Thyroid gland (tissue), 4 donors: ENCODE measurements at places on chromosomes 2 and 18. TPM values are rescaled to one million over a fixed set of nuclear protein-coding genes. Genes with fewer than 3 reads are reported as not detected.
A peak's percentile ranks its signal among the peaks of the same experiment; 100 is the strongest.

The TUBA3E gene
- not detected for total RNA-seq

The GPR35 gene
- total RNA-seq, result 1.3 TPM

The UGT1A8 gene
- not detected for total RNA-seq

DNA sequence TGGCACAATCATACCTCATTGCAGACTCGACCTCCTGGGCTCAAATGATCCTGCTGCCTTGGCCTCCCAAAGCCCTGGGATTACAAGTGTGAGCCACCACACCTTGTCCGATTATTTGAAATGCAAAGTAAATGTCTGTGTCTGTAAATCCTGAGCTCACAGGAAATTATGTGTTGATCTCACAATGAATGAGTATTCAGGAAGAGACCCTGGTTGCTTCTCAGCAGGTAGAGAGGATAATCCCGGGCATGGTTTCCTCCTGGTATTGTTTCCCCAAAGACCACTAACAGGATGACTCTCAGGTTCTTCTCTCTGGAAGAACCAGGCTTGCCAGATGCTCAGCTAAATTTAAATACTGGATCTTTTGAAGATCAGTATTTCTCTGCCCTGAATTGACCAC is 147.6 kb downstream of the LDLRAD4 start:
- peaks cover 21% of the 10 kb centered on the region for H3K4me1 ChIP-seq
- DNase-seq, result no peak
- no peak overlapping the region for H3K27ac ChIP-seq
- no peak overlapping the region for H3K4me3 ChIP-seq
- no peaks in the 10 kb centered on the region for H3K27me3 ChIP-seq
- no peaks in the 10 kb centered on the region for H3K36me3 ChIP-seq

The HOXD3 gene
- total RNA-seq, result 3.2 TPM

GRCh38 chr2:164920430-164920829 is 34.9 kb downstream of the SLC38A11 start:
- no peak overlapping the region for H3K4me3 ChIP-seq
- H3K36me3 ChIP-seq, result no peaks in the 10 kb centered on the region
- H3K4me1 ChIP-seq, result no peaks in the 10 kb centered on the region
- no peak for DNase-seq

DNA sequence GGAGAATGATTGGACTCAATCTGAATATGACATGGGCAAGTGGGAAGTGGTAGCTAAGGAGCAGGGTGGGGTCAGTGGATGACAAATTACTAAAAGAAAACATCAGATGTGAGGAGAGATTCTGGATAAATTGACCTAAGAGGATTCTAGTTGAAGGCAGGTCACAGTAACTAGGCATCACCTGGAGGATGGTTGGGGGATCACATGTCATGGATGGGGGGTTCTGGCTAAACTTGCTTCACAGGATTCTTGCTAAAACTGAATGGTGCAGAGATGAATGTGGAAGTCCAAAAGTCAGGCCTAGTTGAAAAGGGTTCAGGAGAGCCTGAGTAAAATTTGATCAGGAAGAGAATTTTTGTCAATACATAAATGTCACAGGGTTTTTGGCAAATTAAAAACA is 18.3 kb downstream of the CLHC1 start:
- DNase-seq, result no peak
- peaks cover 2% of the 10 kb centered on the region for H3K4me1 ChIP-seq
- no peaks in the 10 kb centered on the region for H3K27me3 ChIP-seq
- H3K36me3 ChIP-seq, result no peaks in the 10 kb centered on the region
- no peak overlapping the region for H3K4me3 ChIP-seq

GRCh38 chr2:35503738-35504199 is 851.8 kb upstream of the CRIM1 start:
- no peaks in the 10 kb centered on the region for H3K4me1 ChIP-seq
- H3K27ac ChIP-seq, result no peak overlapping the region
- H3K27me3 ChIP-seq, result no peaks in the 10 kb centered on the region
- H3K36me3 ChIP-seq, result no peaks in the 10 kb centered on the region
- H3K4me3 ChIP-seq, result no peak overlapping the region

GRCh38 chr2:200791905-200792304 is 19.8 kb upstream of the BZW1 start:
- no peak overlapping the region for H3K27ac ChIP-seq
- no peaks in the 10 kb centered on the region for H3K27me3 ChIP-seq
- H3K36me3 ChIP-seq, result no peaks in the 10 kb centered on the region
- DNase-seq, result no peak
- H3K4me1 ChIP-seq, result peaks cover 20% of the 10 kb centered on the region
- no peak overlapping the region for H3K4me3 ChIP-seq

The RGPD8 gene
- 40.3 TPM for total RNA-seq

The ANKRD36 gene
- 27.6 TPM for total RNA-seq

The CFAP65 gene
- 0.78 TPM for total RNA-seq

The MYL1 gene
- not detected for total RNA-seq

GRCh38 chr2:170525566-170525900 is 189.6 kb upstream of the SP5 start:
- H3K4me3 ChIP-seq, result no peak overlapping the region
- no peaks in the 10 kb centered on the region for H3K27me3 ChIP-seq
- peak overlapping the region; percentile 58 for H3K27ac ChIP-seq
- H3K36me3 ChIP-seq, result no peaks in the 10 kb centered on the region
- peak; percentile 84 for DNase-seq

DNA sequence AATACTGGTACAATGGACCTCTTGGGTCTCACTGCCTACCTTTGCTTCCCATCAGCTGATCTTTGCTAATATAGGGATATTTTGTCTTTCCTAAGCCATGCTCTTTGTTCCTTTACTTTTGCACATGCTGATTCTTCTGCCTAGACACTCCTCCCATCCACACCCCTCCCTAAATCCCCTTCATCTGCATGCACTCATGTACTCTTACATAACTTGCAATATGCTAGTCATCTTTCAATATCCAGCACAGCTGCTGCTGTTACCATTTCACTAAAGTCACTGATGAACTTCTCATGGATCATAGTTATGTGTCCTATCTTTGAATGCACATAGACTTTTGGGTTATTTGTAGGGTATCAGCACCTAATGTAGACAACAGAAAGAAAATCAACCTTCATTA is 18.5 kb upstream of the DTNA start:
- H3K4me1 ChIP-seq, result peaks cover 6% of the 10 kb centered on the region
- H3K27ac ChIP-seq, result no peak overlapping the region
- DNase-seq, result no peak
- no peaks in the 10 kb centered on the region for H3K27me3 ChIP-seq
- H3K4me3 ChIP-seq, result no peak overlapping the region
- H3K36me3 ChIP-seq, result no peaks in the 10 kb centered on the region

DNA sequence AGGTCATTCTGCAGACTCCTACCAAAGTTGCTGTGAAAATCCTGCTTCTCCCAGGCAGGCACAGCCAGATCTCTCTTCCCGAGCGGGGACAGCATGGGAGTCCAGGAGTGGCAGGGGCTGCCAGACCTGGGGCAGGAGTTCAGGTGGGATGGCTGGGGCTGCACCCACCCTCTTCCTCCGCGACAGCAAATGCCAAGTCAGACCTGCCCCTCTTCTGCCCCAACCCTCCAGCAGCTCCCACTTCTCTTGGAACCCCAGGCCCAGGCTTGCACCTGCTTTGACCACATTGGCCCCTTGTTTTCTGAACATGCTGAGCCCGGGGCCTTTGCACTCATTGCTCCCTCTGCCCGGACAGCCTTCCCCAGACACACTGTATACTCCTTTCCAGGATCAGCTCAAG is 288.2 kb upstream of the HS6ST1 start:
- peaks cover 21% of the 10 kb centered on the region for H3K4me1 ChIP-seq
- no peaks in the 10 kb centered on the region for H3K27me3 ChIP-seq
- no peak for DNase-seq
- H3K36me3 ChIP-seq, result no peaks in the 10 kb centered on the region
- no peak overlapping the region for H3K4me3 ChIP-seq

- no peaks in the 10 kb centered on the region for H3K27me3 ChIP-seq
- no peak overlapping the region for H3K27ac ChIP-seq
- no peaks in the 10 kb centered on the region for H3K4me1 ChIP-seq
- H3K4me3 ChIP-seq, result no peak overlapping the region
These were observed 36.4 kb downstream of the TSN start for GRCh38 chr2:121791801-121792221.

The HOXD13 gene
- total RNA-seq, result not detected

The CAVIN2 gene
- total RNA-seq, result 149 TPM

DNA sequence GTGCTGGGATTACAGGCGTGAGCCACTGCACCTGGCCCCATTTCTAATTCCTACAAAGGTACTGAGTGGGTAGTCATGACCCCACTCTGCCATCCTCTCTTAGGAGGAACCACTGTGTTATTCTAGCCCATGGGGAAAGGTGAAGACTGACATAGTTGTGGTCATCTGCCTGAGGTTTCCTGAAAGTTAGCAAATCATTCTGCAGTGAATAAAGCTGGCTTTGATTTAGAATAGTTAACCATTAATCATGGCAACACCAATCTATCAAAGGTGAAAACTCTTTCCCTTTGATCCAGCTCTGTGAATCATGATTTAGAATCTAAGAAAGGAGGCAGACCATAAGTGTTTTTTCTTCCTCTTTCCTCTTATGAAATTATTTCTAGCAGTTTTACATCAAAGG is 50.8 kb downstream of the SUMO1 start:
- DNase-seq, result no peak
- no peaks in the 10 kb centered on the region for H3K27me3 ChIP-seq
- H3K4me1 ChIP-seq, result no peaks in the 10 kb centered on the region
- no peaks in the 10 kb centered on the region for H3K36me3 ChIP-seq

The GIGYF2 gene
- 138 TPM for total RNA-seq

- peaks cover 20% of the 10 kb centered on the region for H3K4me1 ChIP-seq
- DNase-seq, result peak; percentile 50
- H3K36me3 ChIP-seq, result peaks cover 3% of the 10 kb centered on the region
- H3K27ac ChIP-seq, result peak overlapping the region; percentile 69
These were observed 431 bp downstream of the FAM98A start for GRCh38 chr2:33598561-33599174.

- no peak overlapping the region for H3K27ac ChIP-seq
- peaks cover 15% of the 10 kb centered on the region for H3K36me3 ChIP-seq
- peak; percentile 47 for DNase-seq
- no peak overlapping the region for H3K4me3 ChIP-seq
- H3K27me3 ChIP-seq, result no peaks in the 10 kb centered on the region
These were observed 28.2 kb downstream of the TUBB6 start for GRCh38 chr18:12336171-12336613.

GRCh38 chr2:155839991-155840390 is 492.5 kb downstream of the NR4A2 start:
- DNase-seq, result no peak
- no peaks in the 10 kb centered on the region for H3K36me3 ChIP-seq
- no peaks in the 10 kb centered on the region for H3K4me1 ChIP-seq
- no peak overlapping the region for H3K27ac ChIP-seq

The GREB1 gene
- 1.2 TPM for total RNA-seq

DNA sequence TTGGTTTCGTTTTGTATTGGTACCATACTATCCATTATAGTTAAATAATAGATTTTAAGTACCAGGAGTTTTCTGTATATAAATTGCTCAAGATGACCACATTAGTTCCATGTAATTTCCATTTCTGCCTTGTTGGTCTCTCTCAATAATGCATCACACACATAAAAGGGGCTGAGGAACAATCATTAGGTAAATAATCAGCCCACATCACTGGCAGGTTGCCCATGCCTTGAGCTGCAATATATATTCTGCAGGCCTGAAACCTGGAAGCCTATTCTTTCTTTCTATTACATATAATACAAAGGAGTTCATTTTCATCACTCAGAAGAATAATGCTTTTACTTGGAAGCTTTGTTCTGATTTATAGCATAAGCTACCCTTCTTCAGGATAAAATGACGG is 616.1 kb upstream of the PKDCC start:
- no peak overlapping the region for H3K4me3 ChIP-seq
- no peak for DNase-seq
- no peak overlapping the region for H3K27ac ChIP-seq

The RIT2 gene
- not detected for total RNA-seq

The MYO3B gene
- total RNA-seq, result 7.4 TPM

- no peak overlapping the region for H3K4me3 ChIP-seq
- H3K27ac ChIP-seq, result no peak overlapping the region
- DNase-seq, result no peak
- H3K4me1 ChIP-seq, result peaks cover 20% of the 10 kb centered on the region
- H3K27me3 ChIP-seq, result no peaks in the 10 kb centered on the region
- no peaks in the 10 kb centered on the region for H3K36me3 ChIP-seq
These were observed 130.7 kb downstream of the CCBE1 start for GRCh38 chr18:59566533-59566971.

DNA sequence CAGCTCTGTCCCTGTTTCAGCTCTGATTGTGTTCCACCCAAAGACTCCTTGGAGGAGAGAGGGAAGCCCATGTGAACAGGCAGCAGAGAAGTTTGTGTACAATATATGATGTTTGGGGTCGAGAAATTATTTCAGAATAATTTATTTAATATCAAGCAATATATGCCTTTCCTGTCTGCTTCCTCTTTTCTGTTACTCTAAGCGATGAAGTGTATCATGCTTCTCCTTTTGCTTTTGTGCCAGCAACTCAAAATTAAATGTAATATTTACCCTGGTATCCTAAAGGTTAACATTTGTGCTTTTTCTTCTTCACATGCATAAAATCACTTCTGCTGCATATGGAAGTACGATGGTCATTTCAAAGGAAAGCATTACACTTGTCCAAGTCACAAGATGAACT is 2.4 kb upstream of the NTSR2 start:
- H3K36me3 ChIP-seq, result no peaks in the 10 kb centered on the region
- H3K27ac ChIP-seq, result no peak overlapping the region
- no peak overlapping the region for H3K4me3 ChIP-seq

The TPO gene
- total RNA-seq, result 4,215 TPM

The DNAJC5G gene
- total RNA-seq, result 2.1 TPM

The SLC16A14 gene
- 3.8 TPM for total RNA-seq

DNA sequence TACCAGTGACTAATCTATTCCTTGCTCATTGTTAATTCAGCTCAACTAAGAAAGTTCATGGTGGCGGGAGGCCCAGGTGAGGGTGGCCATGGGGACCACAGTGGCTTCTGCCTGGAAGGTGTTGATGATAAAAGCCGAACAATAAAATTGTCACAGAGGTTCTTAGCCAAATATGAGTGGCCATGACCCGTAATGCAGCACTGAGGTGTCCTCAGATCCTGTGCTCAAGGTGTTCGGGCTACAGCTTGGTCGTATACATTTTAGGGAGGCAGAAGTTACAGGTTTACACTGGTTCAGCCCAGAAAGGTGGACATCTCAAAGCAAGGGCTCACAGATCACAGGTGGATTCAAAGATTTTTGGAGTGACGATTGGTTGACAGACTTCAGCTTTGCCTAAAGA is 98.5 kb upstream of the SNTG2 start:
- no peaks in the 10 kb centered on the region for H3K36me3 ChIP-seq
- no peaks in the 10 kb centered on the region for H3K27me3 ChIP-seq
- DNase-seq, result no peak
- H3K27ac ChIP-seq, result no peak overlapping the region

GRCh38 chr2:86157009-86157556 is 38.2 kb downstream of the IMMT start:
- no peak overlapping the region for H3K27ac ChIP-seq
- no peak for DNase-seq
- H3K27me3 ChIP-seq, result no peaks in the 10 kb centered on the region

The TMEFF2 gene
- total RNA-seq, result not detected

DNA sequence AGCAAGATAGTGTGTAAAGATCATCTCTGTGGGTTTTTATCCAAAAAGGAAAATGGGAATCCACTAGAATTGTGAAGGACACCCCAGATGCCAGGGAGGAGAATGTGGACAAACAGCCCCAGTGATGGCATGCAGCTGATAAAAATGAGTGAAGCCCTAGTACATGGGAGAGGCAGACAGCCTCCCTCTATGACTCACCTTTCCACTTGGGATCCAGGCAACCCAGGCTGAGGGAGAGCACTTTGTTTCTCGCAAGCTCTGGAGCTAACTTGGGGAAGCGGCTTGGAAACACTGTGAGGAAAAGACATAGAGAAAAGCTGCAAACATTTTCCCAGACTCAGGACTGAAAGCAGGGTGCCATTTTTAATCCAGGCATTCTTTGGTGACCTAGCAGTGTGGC is 5.3 kb upstream of the FLACC1 start:
- H3K4me1 ChIP-seq, result peaks cover 1% of the 10 kb centered on the region
- H3K27ac ChIP-seq, result no peak overlapping the region
- DNase-seq, result no peak
- H3K36me3 ChIP-seq, result no peaks in the 10 kb centered on the region

The NCOA1 gene
- 39.5 TPM for total RNA-seq

The RNF144A gene
- 12.2 TPM for total RNA-seq
